ENCODE measurements at places on chromosomes 2 and 18. TPM values are rescaled to one million over a fixed set of nuclear protein-coding genes. Genes with fewer than 3 reads are reported as not detected.

- no peak for DNase-seq
These were observed 4.8 kb downstream of the CTDSP1 start for GRCh38 chr2:218404351-218405085.

The NCKAP5 gene
- total RNA-seq: 1.2 TPM

The CREG2 gene
- total RNA-seq: not detected

- DNase-seq: no peak
These were observed 56.3 kb downstream of the RBKS start for GRCh38 chr2:27833931-27834330.

- no peak for DNase-seq
These were observed 48.5 kb downstream of the ARL6IP6 start for GRCh38 chr2:152766928-152767327.

The SRD5A2 gene
- total RNA-seq: not detected

The KCMF1 gene
- 66.1 TPM for total RNA-seq

DNA sequence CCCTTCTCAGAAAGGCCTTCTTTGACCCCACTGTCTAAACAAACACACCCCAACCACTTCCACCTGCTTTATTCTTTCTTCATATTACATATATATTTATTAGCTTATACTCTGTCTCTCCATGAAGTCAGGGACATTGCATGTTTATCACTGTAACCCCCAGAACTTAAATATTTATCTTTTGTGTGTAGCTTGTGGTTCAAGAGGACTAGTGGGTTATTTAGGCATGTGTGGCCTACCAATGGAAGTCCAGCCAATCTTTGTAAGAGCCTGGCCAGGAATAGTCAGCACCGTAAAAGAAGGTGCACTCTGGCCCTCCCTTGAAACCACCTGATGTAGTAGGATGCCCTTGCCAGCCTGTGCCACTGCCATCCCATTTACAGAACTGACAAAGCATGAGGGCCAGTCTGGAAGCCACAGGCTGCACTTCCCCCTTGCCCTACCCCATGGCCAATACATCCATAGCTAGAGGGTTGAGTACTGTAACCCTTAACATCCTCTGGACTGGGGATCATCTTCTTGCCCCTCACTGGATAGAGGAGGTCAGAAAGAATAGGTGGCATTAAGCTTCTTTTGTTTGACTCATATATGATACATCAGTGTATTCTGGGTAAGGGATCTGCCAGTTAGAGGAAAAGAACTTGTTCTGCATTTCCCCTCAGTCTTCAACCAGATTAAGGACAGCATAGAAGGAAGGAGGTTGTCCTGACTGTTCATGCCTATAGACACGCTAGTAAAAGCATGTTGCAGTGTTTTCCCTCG lies 4.9 kb downstream of the NEMP2 start:
- DNase-seq: no peak

GRCh38 chr18:8797206-8797605 lies 91.8 kb downstream of the MTCL1 start:
- no peak for DNase-seq

The LYPD6 gene
- 0.83 TPM for total RNA-seq

The KIF3C gene
- 6.6 TPM for total RNA-seq

DNA sequence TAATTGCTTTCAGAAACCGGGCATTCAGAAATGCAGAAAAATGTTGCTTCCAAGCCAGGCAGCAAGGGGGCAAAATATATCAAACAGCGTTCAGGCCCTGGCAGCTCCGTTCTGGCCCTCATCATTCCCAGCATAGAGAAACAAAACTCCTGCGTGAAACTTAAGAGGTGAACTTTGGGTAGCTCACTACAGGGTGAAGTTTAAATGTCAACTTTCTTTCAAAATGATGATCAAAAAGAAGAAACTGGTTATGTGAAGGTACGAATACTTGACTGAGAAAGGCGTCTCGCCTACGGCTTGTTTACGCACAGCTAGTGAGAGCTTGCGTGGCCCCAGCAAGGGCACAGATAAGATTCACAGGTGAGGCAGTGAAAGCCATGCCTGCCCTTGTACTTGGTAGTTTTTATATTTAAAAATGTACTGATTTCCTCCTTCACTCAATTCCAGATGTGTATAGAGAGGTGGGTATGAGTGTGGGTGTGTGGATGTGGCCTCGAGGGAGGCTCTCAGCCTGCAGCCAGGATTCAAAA lies 127.5 kb downstream of the NFATC1 start:
- DNase-seq: no peak

GRCh38 chr2:68283419-68283812 lies 31.1 kb upstream of the PPP3R1 start:
- no peak for DNase-seq

DNA sequence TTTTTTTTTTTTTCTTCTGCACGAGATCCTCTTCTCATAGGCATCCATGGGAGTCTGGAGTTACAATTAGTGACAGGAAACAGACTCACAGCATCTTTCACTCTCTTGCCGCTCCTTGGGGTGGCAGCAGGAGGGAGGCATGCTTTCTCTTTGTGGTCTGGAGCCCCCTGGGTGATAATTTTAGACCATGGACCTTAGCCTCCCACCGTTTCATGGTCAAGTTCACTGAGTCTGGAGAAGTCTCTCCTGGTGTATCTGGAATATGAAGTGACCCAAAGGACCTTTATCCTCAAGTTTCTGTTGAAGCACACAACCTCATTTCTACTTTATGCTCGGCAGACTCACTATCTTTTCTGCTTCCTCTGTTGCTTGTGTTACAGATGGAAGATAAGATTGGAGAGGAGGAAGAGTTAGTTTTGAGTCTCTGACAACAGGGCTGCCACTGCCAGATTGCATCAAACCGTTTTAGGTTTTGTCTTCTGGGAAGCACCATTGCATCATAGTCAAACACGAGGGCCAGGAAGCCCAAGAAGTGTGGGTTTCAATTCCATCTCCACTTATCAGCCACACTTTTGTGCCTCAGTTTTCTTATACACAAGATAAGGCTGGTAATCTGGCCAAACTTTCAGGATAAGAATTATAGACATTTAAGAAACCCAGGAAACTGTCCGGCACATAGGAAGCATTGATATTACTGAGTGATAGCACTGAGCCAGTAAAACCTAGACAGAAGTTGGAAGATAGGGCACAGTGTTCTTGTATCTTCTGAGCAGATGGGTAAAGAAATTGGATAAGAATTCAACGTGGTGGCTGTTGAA lies 62.3 kb downstream of the ADCYAP1 start:
- DNase-seq: peak; percentile 78

GRCh38 chr18:21741562-21742314 lies 1.1 kb downstream of the MIB1 start:
- DNase-seq: no peak

The OR6B2 gene
- not detected for total RNA-seq

The CCDC74B gene
- total RNA-seq: 2.8 TPM

- DNase-seq: peak; percentile 50
These were observed 169.2 kb downstream of the TRABD2A start for GRCh38 chr2:84711651-84712050.

- DNase-seq: no peak
These were observed 314.4 kb downstream of the MTX2 start for GRCh38 chr2:176583607-176584006.

DNA sequence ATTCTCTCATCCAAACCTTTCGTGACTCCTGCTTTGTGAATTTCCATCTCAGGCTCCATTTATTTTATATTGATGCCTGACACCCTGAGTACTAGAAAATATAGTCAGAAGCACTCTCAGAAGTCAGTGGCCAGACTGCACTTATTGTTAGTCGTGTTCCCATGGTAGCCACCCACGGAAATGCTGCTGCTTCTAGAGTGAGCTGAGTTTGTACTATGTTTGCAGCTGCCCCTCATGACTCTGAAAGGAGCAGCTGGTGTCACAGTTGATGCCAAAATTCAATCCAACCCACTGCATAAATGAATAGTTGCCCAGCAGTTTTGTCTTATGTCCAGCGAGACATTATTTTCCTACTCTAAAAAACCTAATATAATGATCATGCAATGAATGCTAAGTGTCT lies 265.2 kb upstream of the SPHKAP start:
- no peak for DNase-seq

DNA sequence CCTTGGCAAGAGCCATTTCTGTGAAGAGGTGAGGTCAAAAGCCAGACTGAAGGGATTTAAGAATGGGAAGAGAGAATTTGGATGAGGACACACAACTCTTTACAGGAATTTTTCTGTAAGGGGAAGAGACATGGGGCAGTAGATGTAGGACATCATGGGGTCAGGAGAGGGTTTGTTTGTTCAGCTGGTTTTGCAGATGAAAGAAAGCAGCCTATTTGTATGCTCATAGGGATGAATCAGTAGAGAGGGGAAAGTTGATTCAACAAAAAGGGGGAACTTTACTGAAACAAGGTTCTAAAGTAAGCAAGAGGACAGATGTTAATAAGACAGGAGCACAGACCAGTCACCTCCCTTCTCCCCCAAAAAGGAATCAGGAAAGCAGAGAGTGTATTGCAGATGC lies 11.2 kb downstream of the SCG2 start:
- DNase-seq: no peak

DNA sequence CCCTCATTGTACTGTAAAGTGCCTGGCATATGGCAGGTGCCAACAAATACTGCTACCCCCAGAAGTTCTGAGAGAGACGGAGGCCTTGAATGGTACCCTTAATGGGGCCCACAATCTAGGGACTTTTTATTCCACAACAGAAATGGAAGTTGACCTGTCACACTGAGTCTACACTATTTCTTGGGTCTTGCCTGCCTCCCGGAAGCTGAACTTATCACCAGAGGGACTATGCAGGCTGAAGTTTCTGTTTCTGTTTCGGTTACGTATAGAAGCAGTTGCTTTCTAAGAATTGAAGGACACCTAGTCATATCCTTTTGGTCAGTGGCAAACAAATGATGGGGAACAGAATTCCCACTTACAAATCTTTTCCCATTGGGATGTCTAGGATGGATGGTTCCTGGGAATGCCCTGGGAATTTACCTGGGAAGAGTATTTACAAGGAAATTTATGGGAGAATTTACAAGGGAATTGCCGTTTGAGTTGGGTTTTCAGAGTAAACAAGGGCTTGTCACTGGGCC lies 74.2 kb downstream of the HS1BP3 start:
- DNase-seq: no peak

DNA sequence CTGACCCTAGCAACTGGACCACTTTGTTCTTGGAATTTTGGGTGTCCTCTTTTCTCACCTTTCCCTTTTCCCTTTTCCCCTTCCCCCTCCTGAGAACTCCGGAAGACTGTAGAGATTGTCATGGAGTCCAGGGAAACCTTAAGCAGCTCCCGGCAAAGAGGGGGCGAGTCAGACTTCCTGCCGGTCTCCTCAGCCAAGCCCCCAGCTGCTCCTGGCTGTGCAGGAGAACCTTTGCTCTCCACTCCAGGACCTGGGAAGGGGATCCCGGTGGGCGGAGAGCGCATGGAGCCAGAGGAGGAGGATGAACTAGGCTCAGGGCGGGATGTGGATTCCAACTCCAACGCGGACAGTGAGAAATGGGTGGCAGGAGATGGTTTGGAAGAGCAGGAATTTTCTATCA lies 20.5 kb downstream of the SETBP1 start:
- DNase-seq: no peak

The SP9 gene
- not detected for total RNA-seq

- no peak for DNase-seq
These were observed 9.8 kb upstream of the MREG start for GRCh38 chr2:216023055-216023648.

DNA sequence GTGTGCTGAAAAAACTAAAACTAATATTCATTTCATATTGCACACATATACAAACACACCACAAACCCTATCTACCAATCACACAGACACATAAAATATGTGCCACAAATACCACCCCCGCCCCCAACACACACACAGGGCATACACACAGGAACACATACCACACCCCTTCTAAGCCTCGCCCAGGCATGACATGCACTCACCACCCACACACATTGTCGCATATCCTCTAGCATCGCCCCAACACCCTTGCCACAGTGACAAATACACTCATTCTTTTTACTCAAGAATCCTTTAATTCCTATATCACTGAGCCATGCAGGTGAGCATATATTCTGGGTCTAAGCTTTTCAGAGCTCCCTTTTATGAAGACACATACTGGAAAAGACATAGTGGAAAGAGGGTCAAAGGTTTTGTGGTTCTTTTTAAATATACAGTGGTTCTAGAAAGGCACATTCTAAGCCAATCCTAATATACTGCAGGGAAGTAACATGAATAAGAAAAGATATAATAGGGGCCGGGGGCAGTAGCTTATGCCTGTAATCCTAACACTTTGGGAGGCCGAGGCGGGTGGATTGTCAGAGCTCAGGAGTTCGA lies 24.5 kb upstream of the LCLAT1 start:
- DNase-seq: no peak

The DNAH7 gene
- total RNA-seq: 0.50 TPM

DNA sequence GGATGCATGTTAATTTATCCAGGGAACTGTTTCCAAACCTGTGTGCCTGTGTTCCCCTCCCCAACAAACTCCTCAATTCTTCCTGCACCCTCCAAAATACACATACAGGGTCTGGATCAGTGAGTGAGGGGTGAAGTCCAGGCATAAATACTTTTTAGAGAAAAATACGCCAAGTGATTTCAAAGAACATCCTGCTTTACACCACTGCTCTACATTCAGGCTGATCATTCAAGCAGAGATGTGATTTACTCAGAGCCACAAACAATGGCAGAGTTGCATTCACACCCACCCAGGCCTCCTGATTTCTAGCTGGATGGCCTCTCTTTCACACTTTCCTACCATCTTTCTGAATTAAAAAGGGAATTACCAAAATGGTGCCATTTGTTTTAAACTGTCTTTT lies 289.5 kb upstream of the SLC14A2 start:
- DNase-seq: no peak

The ADAM23 gene
- total RNA-seq: 2.7 TPM

- DNase-seq: peak; percentile 97
These were observed 10.8 kb downstream of the EMILIN2 start for GRCh38 chr18:2857491-2858131.

Data from esophagus muscularis mucosa (tissue), 4 donors.